ENCODE measurements at places on chromosomes 5 and 9. TPM values are rescaled to one million over a fixed set of nuclear protein-coding genes. Genes with fewer than 3 reads are reported as not detected.

DNA sequence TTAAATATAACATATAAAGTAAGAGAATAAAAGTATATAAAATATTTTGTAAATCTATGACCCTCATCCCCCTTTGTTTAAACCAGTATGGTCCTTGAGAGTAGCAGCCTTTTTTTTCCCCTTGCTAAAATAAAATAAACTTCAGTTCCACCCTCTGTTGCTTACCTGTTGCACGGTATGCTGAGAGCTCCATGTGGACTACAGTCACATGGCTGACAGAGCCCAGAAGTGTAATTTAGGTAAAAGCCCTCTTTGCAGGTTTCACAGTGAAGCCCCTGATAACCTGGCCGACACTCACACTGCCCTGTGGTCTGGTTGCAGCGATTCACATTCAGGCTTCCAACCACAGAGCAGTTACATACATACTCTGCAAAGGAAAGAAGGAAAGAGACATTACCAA is 55.1 kb downstream of the MEGF9 start:
- DNase-seq, result no peak

Gene TMEFF1
- not detected for total RNA-seq

DNA sequence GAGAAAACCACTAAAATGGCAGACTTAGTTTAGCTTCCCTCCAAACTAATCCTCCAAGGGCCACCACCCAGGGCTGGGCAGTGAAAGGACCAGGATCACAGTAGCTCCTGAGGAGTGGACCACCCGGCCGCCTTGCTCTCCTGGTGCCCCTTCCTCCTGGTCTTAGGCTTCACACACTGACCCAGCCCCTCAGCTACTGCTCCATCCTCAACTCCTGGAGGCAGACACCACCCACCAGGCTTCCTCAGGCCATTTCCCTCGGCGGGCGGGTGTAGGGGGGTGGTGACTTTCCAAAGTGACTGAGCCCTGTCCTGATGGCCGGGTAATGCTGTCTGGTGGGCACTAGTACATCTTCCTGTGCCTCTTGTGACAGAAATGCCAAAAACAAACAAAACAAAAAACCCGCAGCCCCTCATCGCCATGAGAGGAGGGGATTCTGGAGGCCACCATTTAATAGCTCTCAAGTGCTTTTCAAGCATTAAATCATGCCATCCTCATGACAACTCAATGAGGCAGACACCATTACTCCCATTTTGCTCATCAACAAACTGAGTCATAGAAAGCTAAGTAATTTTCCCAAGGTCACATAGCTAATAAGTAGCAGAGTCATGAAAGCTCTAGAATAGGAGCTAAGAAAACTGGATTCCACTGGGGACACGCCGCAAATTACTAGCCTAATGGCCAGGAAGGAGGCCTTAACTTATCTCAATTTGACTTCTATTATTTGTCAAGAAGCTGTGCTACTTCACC is 91.3 kb upstream of the LRRTM2 start:
- DNase-seq, result no peak

- DNase-seq, result no peak
These were observed 171.3 kb downstream of the NR3C1 start for GRCh38 chr5:143231973-143232812.

Gene SH3TC2
- 2.5 TPM for total RNA-seq

Gene GPRIN1
- 0.52 TPM for total RNA-seq

DNA sequence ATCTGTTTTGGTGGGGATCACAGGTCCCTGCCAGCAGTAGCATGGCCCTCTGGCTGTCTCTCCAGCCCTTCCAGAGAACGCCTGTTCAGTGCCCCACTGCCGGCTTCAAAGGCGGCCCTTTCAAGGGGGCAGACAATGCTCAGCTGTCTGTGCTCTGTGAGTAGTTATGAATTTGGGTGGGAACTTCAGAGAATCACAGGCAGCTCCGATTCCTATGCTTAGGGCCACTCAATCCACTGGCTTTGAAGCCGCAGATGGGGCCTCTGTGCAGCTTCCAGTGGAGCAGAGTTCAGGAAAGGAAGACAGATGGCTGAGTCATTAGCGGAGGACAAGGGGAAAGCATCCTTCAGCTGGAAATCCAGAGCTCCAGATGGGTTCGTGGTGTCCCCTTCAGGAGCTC is 42.4 kb downstream of the NKX2-5 start:
- DNase-seq, result no peak

Gene ISL1
- total RNA-seq, result not detected

DNA sequence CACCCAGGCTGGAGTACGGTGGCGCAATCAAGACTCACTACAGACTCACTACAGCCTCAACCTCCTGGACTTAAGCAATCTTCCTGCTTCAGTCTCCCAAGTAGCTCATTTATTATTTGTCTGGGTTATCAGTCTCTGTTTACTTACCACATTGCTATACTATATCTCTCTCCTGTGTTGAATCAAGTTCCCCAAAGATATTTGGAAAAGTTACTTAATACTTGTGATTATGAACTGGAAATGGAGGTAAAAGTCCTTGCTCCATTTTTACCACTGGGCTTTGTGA is 55.6 kb downstream of the ANGPTL2 start:
- DNase-seq, result no peak

GRCh38 chr5:180633283-180634177 is 15.9 kb downstream of the FLT4 start:
- peak; percentile 56 for DNase-seq

DNA sequence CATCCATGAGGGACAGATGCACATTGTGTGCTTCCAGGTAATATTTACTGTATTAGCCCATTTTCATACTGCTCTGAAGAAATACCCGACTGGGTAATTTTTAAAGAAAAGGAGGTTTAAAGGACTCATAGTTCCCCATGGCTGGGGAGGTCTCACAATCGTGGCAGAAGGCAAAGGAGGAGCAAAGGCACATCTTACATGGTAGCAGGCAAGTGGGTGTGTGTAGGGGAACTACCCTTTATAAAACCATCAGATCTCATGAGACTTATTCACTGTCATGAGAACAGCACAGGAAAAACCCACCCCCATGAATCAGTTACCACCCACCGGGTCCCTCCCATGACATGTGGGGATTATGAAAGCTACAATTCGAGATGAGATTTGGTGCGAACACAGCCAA is 148.8 kb upstream of the FBXL17 start:
- DNase-seq, result no peak

DNA sequence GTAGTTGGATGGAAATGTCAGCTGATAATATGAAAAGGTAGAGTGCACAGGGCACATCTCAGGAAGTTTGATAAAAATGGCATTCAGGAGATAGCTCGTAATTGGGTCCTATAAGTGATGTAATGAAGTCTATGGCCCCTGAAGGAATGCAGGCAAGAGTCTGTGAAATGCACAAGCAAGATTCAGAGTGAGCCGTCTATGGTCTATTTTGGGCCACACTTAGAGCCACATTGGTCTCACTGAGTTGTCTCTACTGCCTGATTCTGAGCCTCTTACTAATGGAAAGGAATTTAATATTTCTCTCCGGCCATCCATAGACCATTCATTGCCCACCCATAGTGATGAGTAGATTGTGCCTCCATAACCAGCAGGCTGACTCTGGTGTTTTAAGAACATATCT is 111.3 kb upstream of the KCNN2 start:
- DNase-seq, result no peak

Gene PSD2
- 0.10 TPM for total RNA-seq

Gene LRRC19
- total RNA-seq, result not detected

DNA sequence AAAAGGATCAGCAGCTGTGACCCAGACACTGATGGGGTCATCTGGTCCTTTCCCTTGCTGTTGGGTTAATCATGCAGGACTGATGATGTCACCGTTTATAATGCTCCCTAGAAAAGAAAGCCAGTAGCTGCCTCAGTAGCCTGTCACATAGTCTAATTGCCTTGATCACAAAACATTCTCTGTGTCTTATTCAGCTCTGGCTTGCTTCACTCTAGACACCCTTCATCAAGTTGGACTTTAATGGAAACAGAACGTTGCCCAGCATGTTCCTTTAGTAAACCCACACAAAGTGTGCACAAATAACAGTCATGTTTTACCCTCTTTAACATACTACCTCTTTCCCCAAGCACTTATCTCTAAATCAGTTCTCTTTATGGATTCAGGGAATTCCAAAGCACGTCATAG is 170.8 kb downstream of the SGCD start:
- no peak for DNase-seq

Measured in spleen (tissue), 13 donors.